Ovary (tissue), 10 donors: ENCODE measurements at places on chromosomes 5 and 9.

- no peaks in the 10 kb centered on the region for H3K36me3 ChIP-seq
- peaks cover 12% of the 10 kb centered on the region for H3K4me1 ChIP-seq
- H3K27ac ChIP-seq, result no peak overlapping the region
- peak; percentile 20 for DNase-seq
These were observed 57.8 kb upstream of the GOLPH3 start for GRCh38 chr5:32231929-32232328.

- no peaks in the 10 kb centered on the region for H3K4me1 ChIP-seq
- DNase-seq, result no peak
- H3K4me3 ChIP-seq, result no peak overlapping the region
- no peak overlapping the region for H3K27ac ChIP-seq
These were observed 67.9 kb downstream of the XRCC4 start for GRCh38 chr5:83145241-83145640.

GRCh38 chr5:29504411-29504810 lies 1689.1 kb upstream of the CDH6 start:
- no peak overlapping the region for H3K4me3 ChIP-seq
- H3K4me1 ChIP-seq, result no peaks in the 10 kb centered on the region
- no peaks in the 10 kb centered on the region for H3K27me3 ChIP-seq
- no peak for DNase-seq
- no peak overlapping the region for H3K27ac ChIP-seq

DNA sequence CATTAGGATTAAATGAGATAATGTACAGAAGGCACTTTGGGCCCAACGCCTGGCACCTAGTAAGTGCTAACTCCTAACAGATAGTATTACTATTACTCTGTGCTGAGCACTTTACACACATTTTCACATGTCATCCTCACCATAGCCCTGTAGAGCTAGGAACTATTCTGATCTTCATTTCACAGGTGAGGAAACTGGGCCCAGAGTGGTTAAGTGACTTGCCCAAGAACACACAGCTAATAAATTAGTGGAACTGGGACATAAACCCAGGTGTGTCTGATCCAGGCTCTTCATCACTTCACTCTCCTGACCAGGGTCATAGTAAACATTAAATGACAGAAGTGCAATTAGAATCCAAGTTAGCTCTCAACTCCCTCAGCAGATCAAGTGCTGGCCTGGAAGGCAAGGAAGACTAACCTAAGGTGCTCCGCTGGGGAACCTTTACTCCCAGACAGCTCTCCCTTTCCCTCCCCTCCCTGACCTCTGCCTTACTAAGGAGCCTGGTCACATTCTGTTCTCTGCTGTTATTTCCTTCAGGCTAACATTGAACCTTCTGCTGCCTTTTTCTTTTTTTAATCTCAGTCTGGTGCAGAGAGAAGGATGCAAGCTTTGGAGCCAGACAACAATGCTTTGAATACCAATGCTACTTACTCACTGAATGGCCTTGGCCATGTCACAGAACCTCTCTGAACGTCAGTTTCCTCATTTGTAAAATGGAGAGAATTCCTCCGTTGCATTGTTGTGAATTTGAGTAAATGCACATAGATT lies 4.1 kb upstream of the ADRA1B start:
- no peak overlapping the region for H3K4me3 ChIP-seq
- no peak overlapping the region for H3K27ac ChIP-seq
- DNase-seq, result no peak
- no peaks in the 10 kb centered on the region for H3K27me3 ChIP-seq
- H3K4me1 ChIP-seq, result peaks cover 7% of the 10 kb centered on the region
- H3K36me3 ChIP-seq, result no peaks in the 10 kb centered on the region

DNA sequence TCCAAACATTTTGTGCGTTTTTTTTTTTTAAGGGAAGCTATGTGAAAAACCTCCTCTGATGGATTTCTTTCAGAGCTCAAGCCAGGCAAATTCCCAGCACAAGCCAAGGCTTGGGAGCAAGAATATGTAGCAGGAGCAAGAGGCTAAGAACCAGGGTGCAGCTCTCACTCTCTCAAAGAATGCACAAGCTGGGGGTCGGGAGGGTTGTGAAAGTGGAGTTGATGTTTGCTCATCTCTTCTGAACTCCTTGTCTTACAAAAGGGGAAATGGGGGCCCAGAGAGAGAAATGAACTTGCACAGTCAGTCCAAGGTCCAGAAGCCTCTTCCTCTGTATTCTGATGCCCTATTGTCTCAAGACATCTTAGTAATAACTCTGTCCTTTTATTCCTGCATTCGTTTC lies 7.7 kb upstream of the TRAF1 start:
- peaks cover 38% of the 10 kb centered on the region for H3K4me1 ChIP-seq
- H3K36me3 ChIP-seq, result no peaks in the 10 kb centered on the region
- no peak for DNase-seq
- H3K27me3 ChIP-seq, result no peaks in the 10 kb centered on the region

GRCh38 chr5:171418316-171418981 lies 998 bp upstream of the FGF18 start:
- H3K4me3 ChIP-seq, result peak overlapping the region; percentile 25
- peaks cover 2% of the 10 kb centered on the region for H3K27me3 ChIP-seq
- peaks cover 6% of the 10 kb centered on the region for H3K4me1 ChIP-seq
- DNase-seq, result peak; percentile 75
- no peaks in the 10 kb centered on the region for H3K36me3 ChIP-seq

DNA sequence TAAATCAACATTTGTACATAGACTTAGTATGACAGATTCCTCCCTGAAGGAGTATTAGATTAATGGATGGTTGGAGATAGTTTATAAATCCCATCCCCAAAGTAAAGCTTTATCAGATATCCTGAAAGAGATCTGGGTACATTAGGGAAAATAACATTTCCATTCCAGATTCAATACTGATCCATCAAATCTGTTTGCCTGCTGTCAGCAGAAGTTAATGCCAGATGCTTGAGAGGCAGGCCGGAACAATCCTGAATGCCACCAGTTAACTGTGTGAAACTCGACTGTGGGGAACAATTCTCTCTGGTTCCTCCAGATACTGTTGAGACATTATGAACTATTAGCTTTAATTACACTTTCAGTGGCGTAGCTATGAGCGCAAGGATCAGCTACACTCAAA lies 1166.8 kb downstream of the MAT2B start:
- no peak overlapping the region for H3K27ac ChIP-seq
- DNase-seq, result no peak
- no peaks in the 10 kb centered on the region for H3K27me3 ChIP-seq
- no peaks in the 10 kb centered on the region for H3K4me1 ChIP-seq

GRCh38 chr5:140513124-140513523 lies 34.3 kb upstream of the EIF4EBP3 start:
- no peak for DNase-seq
- no peak overlapping the region for H3K27ac ChIP-seq
- H3K4me1 ChIP-seq, result no peaks in the 10 kb centered on the region
- H3K36me3 ChIP-seq, result no peaks in the 10 kb centered on the region

DNA sequence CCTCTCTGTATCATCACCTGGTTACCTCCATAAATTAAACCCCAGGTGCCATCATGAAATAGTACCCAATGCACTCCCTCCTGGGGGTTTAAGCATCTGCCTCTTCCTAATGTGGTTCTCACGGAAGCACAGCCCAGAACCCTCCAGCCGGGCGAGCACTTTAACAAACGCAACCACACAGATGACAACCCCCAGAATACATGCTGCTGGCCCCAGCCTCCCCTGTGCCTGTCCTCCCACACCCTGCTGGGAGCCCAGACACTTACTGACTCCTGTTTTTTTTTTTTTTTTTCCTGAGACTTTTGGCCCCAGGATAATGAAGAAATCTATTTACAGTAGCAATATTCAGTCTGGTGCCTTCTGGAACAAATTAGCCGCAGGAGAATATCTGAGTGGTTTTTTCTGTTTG lies 50.0 kb upstream of the COL5A1 start:
- no peak overlapping the region for H3K27ac ChIP-seq
- DNase-seq, result no peak
- H3K4me1 ChIP-seq, result no peaks in the 10 kb centered on the region
- no peaks in the 10 kb centered on the region for H3K27me3 ChIP-seq
